ENCODE measurements at places on chromosomes 11 and 22. TPM values are rescaled to one million over a fixed set of nuclear protein-coding genes. Genes with fewer than 3 reads are reported as not detected.
A peak's percentile ranks its signal among the peaks of the same experiment; 100 is the strongest.

DNA sequence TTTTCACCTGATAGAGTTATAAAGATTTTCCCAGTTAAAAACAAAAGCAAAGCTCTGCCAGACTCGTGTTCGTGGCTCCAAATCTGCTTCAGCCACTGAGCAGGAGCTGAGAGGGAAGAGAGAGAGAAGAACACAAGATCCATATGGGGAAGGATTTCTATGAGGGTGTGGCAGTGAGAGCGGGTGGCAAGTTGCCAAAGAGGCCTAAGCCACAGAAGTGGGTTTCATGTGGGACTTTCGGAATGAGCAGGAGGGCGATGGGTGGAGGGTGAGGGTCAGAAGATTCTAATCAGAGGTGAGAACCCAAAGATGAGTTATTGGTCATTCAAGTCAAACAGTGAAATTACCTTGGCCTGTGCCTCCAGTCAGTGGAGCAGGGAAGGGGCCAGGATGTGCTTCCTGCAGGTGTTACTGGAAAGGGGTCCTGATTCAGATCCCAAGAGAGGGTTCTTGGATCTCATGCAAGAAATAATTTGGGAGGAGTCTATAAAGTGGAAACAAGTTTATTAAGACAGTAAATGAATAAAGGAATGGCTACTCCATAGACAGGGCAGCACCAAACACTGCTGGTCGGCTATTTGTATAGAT lies 40.5 kb upstream of the TOP3B start:
- DNase-seq = no peak
- no peak overlapping the region for H3K4me3 ChIP-seq
- H3K36me3 ChIP-seq = no peaks in the 10 kb centered on the region

The TBX1 gene
- 2.4 TPM for total RNA-seq

The HEPHL1 gene
- not detected for total RNA-seq

DNA sequence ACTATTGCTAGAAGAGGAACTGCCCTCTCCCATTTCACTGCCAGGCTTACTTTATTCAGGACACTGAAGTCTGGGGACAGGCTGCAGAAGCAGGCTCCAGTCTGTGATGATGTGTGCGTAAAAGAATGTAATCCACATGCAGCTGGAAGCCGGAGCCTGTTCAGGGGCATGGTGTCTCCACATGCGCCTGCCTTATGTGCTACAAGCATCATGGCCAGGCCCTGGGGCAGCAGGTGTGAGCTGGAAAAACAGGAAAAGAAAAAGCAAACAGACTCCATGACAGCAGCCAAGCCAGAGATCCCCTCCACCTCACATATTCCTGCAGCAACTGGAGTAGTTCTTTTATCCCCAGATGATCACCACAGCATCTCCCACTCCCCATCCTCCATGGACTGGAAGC lies 33.4 kb downstream of the ARFGAP2 start:
- peak overlapping the region; percentile 73 for H3K27ac ChIP-seq
- peaks cover 9% of the 10 kb centered on the region for H3K4me1 ChIP-seq
- H3K27me3 ChIP-seq = peaks cover 3% of the 10 kb centered on the region
- no peak overlapping the region for H3K4me3 ChIP-seq
- H3K36me3 ChIP-seq = no peaks in the 10 kb centered on the region

GRCh38 chr22:25453557-25453956 lies 110.9 kb upstream of the GRK3 start:
- peaks cover 3% of the 10 kb centered on the region for H3K36me3 ChIP-seq
- no peak for DNase-seq
- H3K4me1 ChIP-seq = peaks cover 10% of the 10 kb centered on the region
- no peaks in the 10 kb centered on the region for H3K27me3 ChIP-seq
- no peak overlapping the region for H3K27ac ChIP-seq

DNA sequence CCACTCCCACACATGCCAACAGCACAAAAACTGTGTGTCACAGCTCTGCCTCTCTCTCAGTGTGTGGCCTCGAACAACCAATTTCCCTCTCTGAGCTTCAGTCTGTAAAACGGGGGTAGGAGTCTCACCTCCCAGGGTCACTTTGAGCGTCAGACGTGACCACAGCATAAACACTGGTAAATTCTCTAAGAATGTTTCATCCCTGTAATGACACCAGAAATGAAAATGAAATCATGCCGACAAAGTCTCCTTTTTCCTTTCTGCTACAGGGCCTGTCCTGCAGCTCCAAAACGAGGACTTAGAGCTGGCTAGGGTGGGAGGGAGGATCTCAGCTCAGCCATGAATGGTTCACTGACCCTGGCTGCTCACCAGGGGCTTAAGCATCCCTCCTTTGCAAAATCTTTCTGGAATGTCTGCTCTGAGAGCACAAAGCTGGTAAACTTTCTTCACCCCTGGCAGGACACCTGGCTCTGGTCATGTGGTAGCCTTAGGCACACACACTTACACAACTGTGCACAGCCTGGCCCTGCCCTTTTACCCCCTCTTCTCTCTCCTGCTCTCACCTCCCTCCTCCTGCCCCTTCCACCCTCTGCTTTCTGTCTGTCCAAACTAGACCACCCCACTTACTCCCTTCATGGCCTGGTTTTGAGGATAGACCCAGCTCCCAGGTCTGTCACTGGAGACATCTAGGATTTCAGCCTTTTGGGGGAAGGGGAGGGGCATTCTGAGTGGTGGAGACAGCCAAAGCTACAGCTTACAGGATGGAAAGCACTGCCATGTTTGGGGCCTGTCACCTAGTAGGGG lies 12.3 kb upstream of the TSKU start:
- no peaks in the 10 kb centered on the region for H3K36me3 ChIP-seq
- H3K4me1 ChIP-seq = peaks cover 11% of the 10 kb centered on the region
- no peak overlapping the region for H3K4me3 ChIP-seq
- peaks cover 4% of the 10 kb centered on the region for H3K27me3 ChIP-seq
- DNase-seq = no peak
- H3K27ac ChIP-seq = no peak overlapping the region

- H3K4me3 ChIP-seq = no peak within 1 kb of the TSS
- H3K36me3 ChIP-seq = no peaks in the 10 kb centered on the region
- no peaks in the 10 kb centered on the region for H3K4me1 ChIP-seq
- DNase-seq = no peak
- H3K27ac ChIP-seq = no peak within 1 kb of the TSS
Observed at GRCh38 chr11:118304568-118305248, at the start of gene CD3E. Gene CD3E (plus strand): TSS chr11:118304730. CDS start chr11:118304953, 223 bp downstream.

The TMEM86A gene
- 5.4 TPM for total RNA-seq

DNA sequence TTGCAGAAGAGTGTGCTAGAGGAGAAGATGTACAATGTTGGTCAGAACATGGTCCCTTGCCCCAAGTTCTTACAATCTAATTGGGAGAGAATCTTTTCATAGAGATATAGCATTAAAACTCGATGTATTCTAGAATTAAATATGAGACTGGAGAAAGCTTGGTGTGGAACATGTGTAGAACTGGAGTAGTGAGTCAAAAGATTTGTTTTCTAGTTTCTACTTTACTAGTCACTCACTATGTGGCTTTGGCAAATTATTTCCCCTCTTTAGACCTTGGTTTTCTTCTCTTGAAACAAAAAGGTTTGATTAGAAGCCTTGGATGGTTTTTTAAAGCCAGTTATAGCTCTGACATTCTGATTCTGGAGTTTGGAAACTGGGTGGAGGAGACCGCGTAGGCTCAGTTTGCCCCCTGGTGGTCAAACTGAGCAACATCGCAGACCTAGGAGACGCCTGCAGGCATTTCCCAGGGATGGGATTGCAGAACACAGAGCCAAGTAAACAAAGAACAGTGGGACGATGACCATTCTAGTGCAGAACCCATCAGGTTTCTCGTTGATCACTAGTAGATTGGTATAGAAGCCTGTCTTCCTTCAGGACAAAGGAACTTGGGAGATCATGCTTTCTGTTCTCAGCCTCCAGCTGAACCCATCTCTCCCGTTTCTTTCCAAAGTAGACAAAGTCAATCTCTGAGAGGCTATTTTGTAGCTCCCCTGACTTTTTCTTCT lies 8.5 kb upstream of the CHRDL2 start:
- H3K4me1 ChIP-seq = no peaks in the 10 kb centered on the region
- H3K36me3 ChIP-seq = no peaks in the 10 kb centered on the region
- peak; percentile 58 for DNase-seq
- peaks cover 2% of the 10 kb centered on the region for H3K27me3 ChIP-seq

DNA sequence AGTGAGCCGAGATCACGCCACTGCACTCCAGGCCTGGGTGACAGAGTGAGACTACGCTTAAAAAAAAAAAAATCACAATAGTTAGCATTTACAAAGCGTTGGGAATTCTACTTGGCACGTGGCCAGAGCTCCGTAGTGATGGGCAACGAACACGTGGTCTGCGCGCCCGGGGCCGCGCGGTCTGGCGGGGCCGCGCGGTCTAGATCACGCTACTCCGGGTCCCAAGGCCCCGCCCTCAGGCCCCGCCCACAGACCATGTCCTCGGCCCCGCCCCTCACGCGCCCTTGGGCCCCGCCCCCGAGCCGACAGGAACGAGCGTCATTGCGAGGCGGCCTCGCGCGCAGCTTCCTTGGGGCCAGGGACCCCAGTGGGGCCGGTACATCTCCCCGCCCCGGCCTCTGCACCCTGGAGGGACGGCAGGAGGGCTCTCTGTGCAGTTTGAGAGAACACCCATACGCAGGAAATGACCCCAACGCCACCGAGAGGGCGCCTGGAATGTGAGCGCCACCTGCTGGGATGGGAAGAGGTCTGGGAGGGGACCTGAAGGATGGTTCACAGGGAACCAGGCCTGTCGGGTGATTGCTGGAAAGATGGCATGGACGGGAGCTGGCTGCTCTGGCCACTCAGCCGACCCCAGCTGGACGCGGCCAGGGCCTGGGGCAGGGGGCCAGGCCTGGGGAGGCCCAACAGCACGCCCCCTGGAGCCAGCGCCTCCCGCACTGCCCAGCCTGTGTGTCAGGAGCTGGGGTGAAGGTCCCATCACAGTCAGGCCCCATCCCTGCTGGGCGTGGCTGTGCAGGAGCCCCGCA lies 2.0 kb upstream of the PTDSS2 start:
- H3K27me3 ChIP-seq = peaks cover 13% of the 10 kb centered on the region
- H3K27ac ChIP-seq = peak overlapping the region; percentile 86
- no peaks in the 10 kb centered on the region for H3K36me3 ChIP-seq

The OR52N4 gene
- total RNA-seq = not detected

The B3GAT1 gene
- 240 TPM for total RNA-seq

The GRIA4 gene
- total RNA-seq = 13.6 TPM

The TENM4 gene
- 50.7 TPM for total RNA-seq

GRCh38 chr22:45185718-45186514 lies 22.2 kb downstream of the NUP50 start:
- no peak for DNase-seq
- peaks cover 4% of the 10 kb centered on the region for H3K36me3 ChIP-seq
- peaks cover 1% of the 10 kb centered on the region for H3K4me1 ChIP-seq
- no peak overlapping the region for H3K27ac ChIP-seq
- peaks cover 2% of the 10 kb centered on the region for H3K27me3 ChIP-seq

DNA sequence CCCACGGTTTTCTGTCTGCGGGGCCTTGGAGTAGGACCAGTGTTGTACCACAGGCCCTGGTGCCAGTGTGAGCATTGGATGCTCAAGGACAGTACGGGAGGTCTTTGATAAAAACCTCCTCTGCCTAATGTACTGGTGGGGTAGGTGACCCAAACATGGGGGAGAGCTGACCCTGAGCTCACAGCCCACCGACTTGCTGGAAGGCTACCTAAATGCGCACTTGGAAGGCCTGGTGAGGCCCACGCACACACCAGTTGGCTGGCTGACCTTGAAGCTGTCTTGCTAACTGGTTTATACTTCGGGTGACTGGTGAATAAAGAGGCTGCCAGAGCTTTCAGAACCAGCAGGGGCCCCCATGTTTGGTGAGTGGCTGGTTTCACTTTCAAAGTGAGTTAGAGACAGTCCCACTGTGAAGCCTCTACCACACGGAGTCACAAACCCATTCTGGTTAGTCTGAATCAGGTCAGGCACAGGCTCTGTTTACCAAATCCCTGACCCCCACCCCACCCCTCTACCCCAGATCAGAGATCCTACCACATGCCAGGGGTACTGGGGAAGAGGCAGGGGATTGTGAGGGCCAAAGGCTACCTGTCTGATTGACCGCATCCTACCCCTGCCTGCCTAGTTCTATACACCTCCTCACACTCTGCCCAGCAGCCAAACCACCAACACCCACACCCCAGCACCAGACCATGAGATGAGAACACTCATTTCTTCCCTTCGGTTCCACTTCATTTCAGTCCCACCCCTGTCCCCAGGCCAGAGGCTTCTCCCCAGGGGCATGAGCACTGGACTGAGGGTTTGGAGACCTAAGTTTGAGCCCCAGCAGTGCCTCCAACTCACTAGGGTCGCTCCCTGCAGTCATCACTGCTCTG lies 12.7 kb upstream of the IL2RB start:
- no peak overlapping the region for H3K27ac ChIP-seq
- H3K36me3 ChIP-seq = no peaks in the 10 kb centered on the region
- peaks cover 16% of the 10 kb centered on the region for H3K27me3 ChIP-seq
- DNase-seq = no peak

The ANAPC15 gene
- 31.9 TPM for total RNA-seq

The PVALB gene
- not detected for total RNA-seq

- no peak overlapping the region for H3K4me3 ChIP-seq
- H3K4me1 ChIP-seq = no peaks in the 10 kb centered on the region
- DNase-seq = no peak
- no peaks in the 10 kb centered on the region for H3K36me3 ChIP-seq
Observed at GRCh38 chr11:36478700-36479329, 31.3 kb downstream of the TRAF6 start.

DNA sequence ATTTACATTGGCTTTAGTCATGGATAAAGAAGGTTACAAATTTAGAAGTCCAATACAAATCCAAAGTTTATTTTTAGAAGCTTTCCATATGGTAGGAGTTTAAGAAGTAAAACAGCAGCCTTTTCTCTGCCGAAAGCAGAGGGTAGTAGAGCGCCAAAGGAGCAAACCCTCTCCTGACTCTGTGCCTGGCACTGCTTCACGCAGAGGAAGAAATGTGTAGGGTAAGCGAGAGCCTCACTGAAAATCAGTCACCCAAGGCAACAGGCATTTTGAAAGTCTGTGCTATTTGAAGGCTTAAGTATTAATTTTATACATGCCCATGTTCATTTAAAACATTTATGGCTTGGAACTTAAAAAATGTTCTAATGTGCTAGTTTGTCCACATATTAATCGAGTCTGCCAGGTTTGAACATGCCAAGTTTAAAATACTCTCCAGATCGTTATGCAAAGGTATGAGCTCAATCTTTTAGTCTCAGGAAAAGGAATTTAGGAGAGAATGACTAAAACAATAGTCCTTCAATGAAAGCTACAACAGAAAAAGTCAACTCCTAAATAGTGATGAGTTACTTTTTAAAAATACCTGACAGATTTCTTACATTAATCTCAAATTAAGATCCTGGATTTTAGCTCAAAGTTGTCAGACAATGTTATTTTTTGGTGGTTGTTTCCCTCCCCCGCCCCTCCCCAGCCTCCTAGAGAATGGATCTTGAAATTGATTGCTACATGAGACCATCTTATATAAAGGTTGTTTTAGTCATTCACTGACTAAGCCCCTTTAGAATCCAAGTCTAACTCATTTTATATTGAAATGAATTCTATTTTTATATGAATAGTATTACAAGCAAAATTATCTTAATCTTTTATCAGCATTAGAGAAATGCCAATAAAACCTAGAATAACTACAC lies 38.7 kb downstream of the MRTFA start:
- no peaks in the 10 kb centered on the region for H3K27me3 ChIP-seq
- DNase-seq = no peak
- H3K4me1 ChIP-seq = peaks cover 23% of the 10 kb centered on the region
- H3K4me3 ChIP-seq = no peak overlapping the region
- H3K36me3 ChIP-seq = no peaks in the 10 kb centered on the region
- H3K27ac ChIP-seq = no peak overlapping the region

The DGCR2 gene
- total RNA-seq = 68.7 TPM

GRCh38 chr11:12251666-12252560 lies 125.5 kb upstream of the PARVA start:
- H3K27me3 ChIP-seq = peaks cover 3% of the 10 kb centered on the region
- H3K27ac ChIP-seq = no peak overlapping the region
- no peak overlapping the region for H3K4me3 ChIP-seq
- no peaks in the 10 kb centered on the region for H3K4me1 ChIP-seq
- H3K36me3 ChIP-seq = no peaks in the 10 kb centered on the region
- DNase-seq = no peak

The ALKBH8 gene
- total RNA-seq = 6.4 TPM

- no peak for DNase-seq
- no peak overlapping the region for H3K4me3 ChIP-seq
- H3K4me1 ChIP-seq = no peaks in the 10 kb centered on the region
Observed at GRCh38 chr11:47340980-47341775, 11.3 kb downstream of the MYBPC3 start.

Measured in glutamatergic neuron (in vitro differentiated cells).